ENCODE measurements at places on chromosomes 16 and 17. TPM values are rescaled to one million over a fixed set of nuclear protein-coding genes. Genes with fewer than 3 reads are reported as not detected.

DNA sequence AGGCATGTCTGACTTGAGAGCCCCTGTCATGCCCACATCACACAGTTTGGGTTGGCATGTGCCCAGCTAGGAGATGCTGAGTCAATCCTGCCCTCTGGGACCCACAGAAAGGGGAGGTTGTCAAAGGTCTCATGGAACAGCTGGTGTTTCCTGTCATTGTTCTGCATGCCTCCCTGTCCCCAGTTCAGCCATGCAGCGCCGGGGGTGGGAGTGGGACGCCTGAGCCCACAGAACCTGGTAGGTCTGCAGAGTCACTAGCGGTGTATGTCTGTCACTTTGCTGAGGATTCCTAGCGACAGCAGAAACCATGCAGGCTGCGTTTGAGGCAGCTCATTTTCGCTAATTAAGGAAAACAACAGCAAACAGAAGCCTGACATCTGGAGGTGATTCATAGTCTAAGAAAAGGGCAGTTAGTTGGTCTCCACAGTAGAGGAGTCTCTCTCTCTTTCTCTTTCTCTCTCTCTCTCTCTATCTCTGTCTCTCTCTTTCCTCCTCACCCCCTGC, 19.6 kb upstream of the CCL1 start:
- peak; percentile 55 for DNase-seq

GRCh38 chr17:9057310-9057709, 36.0 kb downstream of the NTN1 start:
- no peak for DNase-seq

DNA sequence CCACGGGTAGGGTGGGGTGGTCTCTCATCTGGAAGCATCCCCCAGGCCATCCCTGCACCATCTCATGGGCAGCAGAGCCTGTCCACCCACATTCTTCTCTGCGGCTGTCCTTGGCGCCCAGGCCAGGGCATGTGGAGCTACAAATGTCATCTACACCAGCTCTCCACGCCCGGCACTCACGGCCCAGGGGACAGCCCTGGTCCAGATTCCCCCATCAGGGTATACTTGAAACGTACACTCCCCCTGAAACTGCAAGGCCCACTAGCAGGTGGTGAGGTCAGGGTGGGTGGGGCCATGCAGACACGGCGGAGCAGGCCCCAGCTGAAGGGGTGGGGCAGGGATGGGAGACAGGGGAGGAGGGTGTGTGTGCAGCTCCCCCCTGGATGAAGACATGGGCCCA, 3.2 kb upstream of the SOX8 start:
- DNase-seq = no peak

Gene GOSR1
- total RNA-seq = 26.2 TPM

Measured in thymus (tissue), 14 donors.